ENCODE measurements at places on chromosomes 16 and 17.

GRCh38 chr16:21524068-21524751, 75.2 kb upstream of the METTL9 start:
- DNase-seq, result no peak

GRCh38 chr16:59881376-59881775, 1147.3 kb upstream of the GOT2 start:
- no peak for DNase-seq

DNA sequence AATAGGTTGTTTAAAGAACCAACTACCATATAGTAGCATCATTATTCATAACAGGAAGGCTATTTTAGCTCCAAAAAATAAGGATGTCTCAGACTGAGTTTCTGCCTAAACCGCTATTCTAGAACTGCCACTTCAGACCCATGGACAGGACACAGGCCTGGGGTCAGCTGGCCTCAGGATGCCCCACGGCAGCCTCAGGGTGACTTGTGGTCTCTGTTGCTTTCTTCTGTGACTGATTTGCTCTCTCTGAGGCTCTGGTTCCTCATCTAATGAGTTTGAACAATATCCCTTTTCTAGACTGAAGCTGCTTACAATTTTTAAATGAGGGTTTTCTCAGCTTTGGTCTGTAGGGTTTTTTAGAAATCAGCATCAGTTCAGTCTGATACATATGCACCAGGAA, 31.8 kb upstream of the IRF8 start:
- no peak for DNase-seq

DNA sequence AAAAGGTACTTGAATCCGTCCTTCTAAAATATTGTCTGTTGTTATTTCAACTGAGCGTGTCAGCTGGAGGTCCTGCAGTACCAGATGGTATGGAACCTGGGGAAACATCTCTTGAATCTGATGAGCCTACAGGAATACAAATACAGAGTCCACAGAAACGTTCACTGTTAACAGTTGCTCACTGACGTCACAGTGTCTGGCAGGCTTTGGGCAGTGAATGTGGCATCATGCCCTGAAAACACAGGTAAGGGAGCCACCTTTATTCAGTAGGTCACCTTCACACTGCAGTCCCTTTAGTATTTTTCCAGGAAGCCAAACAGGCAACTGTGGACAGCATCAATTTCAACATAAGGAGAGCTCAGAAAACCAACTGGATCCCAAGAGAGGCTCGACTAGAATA, 56.1 kb downstream of the AMFR start:
- DNase-seq, result no peak

DNA sequence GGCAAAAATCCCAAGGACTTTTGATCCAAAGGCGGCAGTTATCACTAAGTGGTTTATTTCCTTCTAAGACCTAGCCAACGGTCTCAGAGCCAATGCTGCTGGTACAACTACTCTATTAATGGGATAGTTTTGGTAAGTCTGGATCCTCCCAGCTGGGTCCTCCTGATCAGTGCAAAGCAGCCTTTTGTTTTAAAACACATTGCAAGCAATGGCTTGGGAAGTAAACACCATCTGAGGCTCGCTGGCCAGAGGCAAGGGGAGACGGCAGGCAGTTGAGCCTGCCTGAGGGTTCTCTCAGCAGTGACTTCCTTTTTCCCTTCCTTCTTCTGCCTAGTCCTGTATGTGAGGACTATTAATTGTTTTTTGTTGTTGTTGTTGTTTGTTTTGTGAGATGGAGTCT, 1.6 kb upstream of the SLC5A10 start:
- no peak for DNase-seq
